ENCODE measurements at places on chromosomes 4 and X.

DNA sequence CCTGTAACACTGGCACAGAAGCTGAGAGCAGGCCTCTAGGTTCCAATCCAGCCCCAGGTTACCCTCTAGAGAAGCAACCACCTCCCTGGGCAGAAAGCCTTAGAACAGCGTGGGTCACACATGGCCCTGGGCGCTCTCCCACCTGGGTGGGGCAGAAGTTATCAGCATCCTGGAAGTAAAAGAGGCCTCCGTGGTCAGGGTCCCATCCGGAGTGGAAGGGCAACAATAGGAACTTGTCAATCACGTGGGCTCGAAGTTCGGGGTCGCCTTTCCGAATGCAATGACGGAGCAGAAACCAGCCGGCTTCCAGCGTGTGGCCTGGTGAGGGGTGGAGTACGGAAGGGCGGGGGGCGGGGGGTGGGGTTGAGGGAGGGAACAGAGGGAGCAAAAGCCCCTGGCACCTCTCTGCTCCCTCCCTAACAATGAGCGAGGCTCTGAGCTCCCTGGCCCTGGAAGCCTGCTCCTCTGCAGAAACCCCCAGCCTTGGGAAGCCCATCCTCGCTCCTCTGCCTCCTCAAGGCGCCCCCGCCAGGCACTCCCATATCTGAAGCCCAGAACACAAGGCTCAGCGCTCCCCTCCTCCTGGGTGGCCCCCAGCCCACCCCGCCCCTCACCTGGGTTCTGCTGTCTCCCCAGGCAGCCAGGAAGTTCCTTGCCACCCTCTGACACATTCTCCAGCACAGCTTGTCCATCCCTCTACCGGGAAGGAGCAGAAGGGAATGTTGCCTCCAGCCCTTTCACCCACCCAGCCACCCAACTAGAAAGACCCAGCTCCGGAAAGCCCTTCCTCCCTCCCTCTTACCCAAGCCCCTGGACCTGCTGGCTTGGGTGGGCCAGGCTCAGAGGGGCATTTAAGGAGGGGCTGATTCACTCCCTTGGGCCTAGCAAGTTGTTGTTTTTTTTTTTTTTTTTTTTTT is 2.8 kb downstream of the RENBP start:
- DNase-seq = no peak

- DNase-seq = no peak
These were observed 1.6 kb upstream of the MAGIX start for GRCh38 chrX:49160908-49161307.

DNA sequence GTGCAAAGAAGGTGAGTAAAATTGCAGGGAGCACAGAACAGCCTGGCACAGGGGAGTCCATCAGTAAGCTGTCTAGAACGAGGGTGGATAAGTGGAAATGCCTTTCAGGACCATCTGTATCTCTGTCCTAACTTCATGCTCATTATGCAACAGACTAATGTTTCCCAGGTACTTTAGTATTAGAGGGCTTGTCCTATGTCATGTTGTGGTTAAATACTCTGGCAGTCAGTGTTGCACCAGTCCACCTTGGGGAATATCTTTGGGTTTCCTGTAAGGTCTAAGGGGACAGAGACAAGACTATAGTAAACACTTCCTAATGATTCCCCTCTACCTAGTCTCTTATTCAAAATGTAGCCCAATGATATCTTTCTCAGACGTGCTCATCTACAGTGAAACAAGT is 21.3 kb downstream of the NOCT start:
- no peak for DNase-seq

- DNase-seq = no peak
These were observed 17.5 kb downstream of the PRSS12 start for GRCh38 chr4:118335324-118335723.

GRCh38 chr4:16259889-16260246 is 33.6 kb upstream of the TAPT1 start:
- peak; percentile 60 for DNase-seq

DNA sequence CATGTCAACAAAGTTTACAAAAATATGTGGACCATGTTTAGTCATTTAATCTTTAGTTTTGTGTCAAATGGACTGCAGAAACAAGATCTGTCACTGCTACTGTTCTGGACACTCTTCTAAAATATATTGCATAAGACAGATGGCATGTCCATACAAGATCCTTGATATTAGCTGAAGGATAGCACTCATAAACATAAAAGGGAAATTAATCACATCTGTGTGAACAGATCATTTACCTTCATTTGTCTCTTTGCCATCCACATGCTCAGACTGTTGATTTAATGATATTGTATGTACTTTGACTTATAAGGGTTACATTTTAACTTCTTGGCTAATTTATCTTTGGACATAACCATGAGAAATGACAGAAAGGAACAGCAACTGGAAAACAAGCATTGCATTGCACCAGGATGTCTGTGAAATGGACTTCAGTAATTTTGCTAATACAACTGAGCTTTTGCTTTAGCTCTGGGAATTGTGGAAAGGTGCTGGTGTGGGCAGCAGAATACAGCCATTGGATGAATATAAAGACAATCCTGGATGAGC is at the start of gene UGT2B7:
UGT2B7 (plus strand) TSS at position 364 of the 546 bp plus-strand sequence; CDS start at position 411, 47 bp downstream.
- DNase-seq = no peak

DNA sequence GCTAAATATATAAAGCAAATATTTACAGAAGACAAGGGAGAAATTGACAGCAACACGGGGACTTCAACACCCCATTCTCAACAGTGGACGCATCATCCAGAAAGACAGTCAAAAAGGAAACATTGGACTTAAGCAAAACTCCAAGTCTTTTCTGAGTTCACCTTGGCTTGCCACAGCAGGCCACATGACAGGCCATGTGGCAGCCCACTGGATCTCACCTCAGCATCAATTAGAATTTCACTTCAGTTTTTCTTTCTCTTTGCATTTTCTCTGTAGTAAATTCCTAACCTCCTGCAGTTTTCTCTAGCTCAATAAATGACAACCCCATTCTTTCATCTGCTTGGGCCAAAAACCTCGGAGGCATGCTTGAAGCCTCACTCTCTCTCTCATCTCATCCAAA is 12.4 kb downstream of the SMIM9 start:
- no peak for DNase-seq

Data from inflammatory macrophage treated with lipopolysaccharide for 1 hour (primary cell).